ENCODE measurements at places on chromosomes 3 and 15. TPM values are rescaled to one million over a fixed set of nuclear protein-coding genes. Genes with fewer than 3 reads are reported as not detected.

The SLC28A2 gene
- not detected for total RNA-seq

The ZMYND10 gene
- not detected for total RNA-seq

The SPINK8 gene
- total RNA-seq: not detected

The CCDC174 gene
- 13.8 TPM for total RNA-seq

The TGM4 gene
- total RNA-seq: not detected

The IQSEC1 gene
- total RNA-seq: 62.2 TPM

The ATP6V1A gene
- total RNA-seq: 21.8 TPM

The AVEN gene
- 29.9 TPM for total RNA-seq

The CCDC54 gene
- not detected for total RNA-seq

The GPR27 gene
- 5.8 TPM for total RNA-seq

The SMCO1 gene
- total RNA-seq: 75.5 TPM

GRCh38 chr3:79824166-79824565 lies 56.4 kb upstream of the ROBO1 start:
- H3K27me3 ChIP-seq: no peaks in the 10 kb centered on the region
- no peak for DNase-seq
- no peaks in the 10 kb centered on the region for H3K36me3 ChIP-seq
- H3K27ac ChIP-seq: no peak overlapping the region
- H3K4me1 ChIP-seq: no peaks in the 10 kb centered on the region
- no peak overlapping the region for H3K4me3 ChIP-seq

DNA sequence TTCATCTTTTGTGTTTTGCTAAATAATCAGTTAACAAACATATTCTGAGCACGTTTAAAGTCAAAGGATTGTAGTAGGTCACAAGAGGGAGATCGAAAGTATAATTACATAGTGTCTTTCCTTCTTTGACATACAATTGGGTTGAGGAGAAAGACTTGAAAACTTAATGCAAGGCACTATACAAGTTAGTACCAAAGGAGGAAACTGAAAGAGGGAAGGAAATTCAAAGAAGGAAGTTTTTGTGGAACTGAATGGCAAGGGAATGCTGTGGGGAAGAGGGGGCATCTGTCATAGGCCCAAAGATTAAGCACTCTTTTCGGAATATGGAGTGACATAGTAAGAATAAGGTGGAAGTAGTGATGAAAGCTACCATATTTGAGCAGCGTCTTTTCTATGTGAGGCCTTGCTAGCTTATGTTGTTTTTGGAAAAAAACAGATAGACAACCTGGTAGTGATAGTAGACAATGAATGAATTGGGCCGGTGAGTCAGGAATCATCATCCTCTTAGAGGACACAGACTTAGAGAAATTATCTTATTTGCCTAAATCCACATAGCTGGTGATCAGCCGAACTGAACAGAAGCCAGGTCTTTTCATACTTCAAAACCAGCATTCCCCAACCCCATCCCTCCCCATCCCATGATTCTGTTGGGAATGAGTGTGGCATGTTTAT lies 10.2 kb downstream of the MBNL1 start:
- H3K36me3 ChIP-seq: no peaks in the 10 kb centered on the region
- no peaks in the 10 kb centered on the region for H3K27me3 ChIP-seq
- H3K4me1 ChIP-seq: no peaks in the 10 kb centered on the region
- DNase-seq: no peak
- H3K27ac ChIP-seq: peak overlapping the region; percentile 60
- H3K4me3 ChIP-seq: no peak overlapping the region

GRCh38 chr3:111915905-111916304 lies 56.8 kb downstream of the PHLDB2 start:
- H3K4me3 ChIP-seq: no peak overlapping the region
- H3K36me3 ChIP-seq: peaks cover 9% of the 10 kb centered on the region
- peaks cover 6% of the 10 kb centered on the region for H3K4me1 ChIP-seq
- H3K27me3 ChIP-seq: no peaks in the 10 kb centered on the region

GRCh38 chr15:55461447-55461846 lies 46.6 kb downstream of the DNAAF4 start:
- no peak for DNase-seq
- no peaks in the 10 kb centered on the region for H3K27me3 ChIP-seq
- H3K36me3 ChIP-seq: no peaks in the 10 kb centered on the region
- no peak overlapping the region for H3K4me3 ChIP-seq
- H3K4me1 ChIP-seq: no peaks in the 10 kb centered on the region

DNA sequence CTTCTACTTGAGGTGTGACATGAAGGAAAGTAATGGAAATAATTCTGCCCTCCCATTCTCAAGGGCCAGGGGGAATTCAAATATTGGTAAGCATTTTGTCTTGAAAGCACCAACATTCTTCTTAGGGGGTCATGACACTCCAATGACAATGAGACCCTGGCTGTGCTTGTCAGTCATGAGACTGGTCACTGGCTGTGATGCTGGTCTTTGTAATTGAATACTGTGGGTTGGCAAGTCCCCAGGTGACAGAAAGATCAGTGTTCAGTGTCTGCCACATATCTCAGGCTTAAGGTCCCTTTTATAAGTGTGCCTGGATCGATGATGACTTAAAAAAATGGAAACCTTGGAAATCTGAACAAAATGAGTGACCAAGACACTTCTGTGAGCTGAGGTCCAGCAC lies 151.4 kb downstream of the SNRPN start:
- H3K4me3 ChIP-seq: no peak overlapping the region
- no peak for DNase-seq
- H3K36me3 ChIP-seq: peaks cover 34% of the 10 kb centered on the region
- no peaks in the 10 kb centered on the region for H3K27me3 ChIP-seq

DNA sequence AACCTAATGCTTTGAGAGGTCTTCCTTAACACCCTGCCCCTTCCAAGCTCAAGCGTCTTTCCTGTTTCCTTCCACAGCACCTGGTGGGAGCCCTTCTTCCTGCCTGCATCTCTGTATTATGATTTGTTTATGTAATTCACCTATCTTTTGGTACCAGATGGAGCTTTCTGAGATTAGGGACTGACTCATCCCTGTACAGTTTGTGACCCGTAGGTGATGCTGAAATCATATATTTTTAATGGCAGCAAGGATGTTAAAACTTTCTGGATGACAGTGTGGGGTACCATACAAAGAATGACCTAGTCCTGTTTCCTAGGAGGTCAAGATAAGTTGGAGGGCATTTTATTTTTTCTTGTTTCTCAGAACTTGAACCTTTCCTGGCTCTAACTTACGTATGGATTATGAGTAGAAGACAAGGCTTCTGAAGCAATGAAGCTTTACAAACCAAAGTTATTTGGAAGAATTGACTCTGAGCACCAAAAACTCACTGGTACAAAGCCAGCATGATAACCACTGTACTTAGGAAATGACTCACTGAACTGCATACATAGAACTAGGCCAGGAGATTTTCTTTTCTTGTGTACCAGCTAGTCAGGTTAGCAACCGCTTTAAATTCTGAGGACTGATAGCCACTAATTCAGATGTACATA lies 46.6 kb downstream of the HHLA2 start:
- no peak overlapping the region for H3K27ac ChIP-seq
- H3K36me3 ChIP-seq: no peaks in the 10 kb centered on the region
- H3K27me3 ChIP-seq: no peaks in the 10 kb centered on the region
- no peaks in the 10 kb centered on the region for H3K4me1 ChIP-seq
- H3K4me3 ChIP-seq: no peak overlapping the region
- no peak for DNase-seq

GRCh38 chr3:130093741-130094391 lies 12.2 kb downstream of the ALG1L2 start:
- H3K36me3 ChIP-seq: no peaks in the 10 kb centered on the region
- DNase-seq: no peak
- H3K27ac ChIP-seq: no peak overlapping the region
- H3K27me3 ChIP-seq: no peaks in the 10 kb centered on the region
- H3K4me3 ChIP-seq: no peak overlapping the region
- no peaks in the 10 kb centered on the region for H3K4me1 ChIP-seq

GRCh38 chr3:191269289-191270085 lies 59.7 kb upstream of the CCDC50 start:
- no peak overlapping the region for H3K4me3 ChIP-seq
- H3K4me1 ChIP-seq: no peaks in the 10 kb centered on the region
- H3K27me3 ChIP-seq: no peaks in the 10 kb centered on the region
- no peak overlapping the region for H3K27ac ChIP-seq

DNA sequence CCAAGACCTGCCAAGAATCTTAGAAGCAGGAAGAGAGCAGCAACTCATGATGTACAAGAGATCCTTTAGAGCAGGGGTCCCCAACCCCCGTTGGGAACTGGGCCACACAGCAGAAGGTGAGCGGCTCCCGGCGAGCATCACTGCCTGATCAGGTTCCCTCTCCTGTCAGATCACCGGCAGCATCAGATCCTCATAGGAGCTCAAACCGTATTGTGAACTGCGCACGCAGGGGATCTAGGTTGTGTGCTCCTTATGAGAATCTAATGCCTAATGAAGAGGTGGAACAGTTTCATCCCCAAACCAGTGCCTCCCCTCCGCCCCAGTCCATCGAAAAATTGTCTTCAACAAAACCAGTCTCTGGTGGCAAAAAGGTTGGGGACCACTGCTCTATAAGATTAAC lies 13.8 kb downstream of the SLC41A3 start:
- no peaks in the 10 kb centered on the region for H3K27me3 ChIP-seq
- H3K4me1 ChIP-seq: no peaks in the 10 kb centered on the region
- H3K27ac ChIP-seq: no peak overlapping the region
- H3K4me3 ChIP-seq: no peak overlapping the region

DNA sequence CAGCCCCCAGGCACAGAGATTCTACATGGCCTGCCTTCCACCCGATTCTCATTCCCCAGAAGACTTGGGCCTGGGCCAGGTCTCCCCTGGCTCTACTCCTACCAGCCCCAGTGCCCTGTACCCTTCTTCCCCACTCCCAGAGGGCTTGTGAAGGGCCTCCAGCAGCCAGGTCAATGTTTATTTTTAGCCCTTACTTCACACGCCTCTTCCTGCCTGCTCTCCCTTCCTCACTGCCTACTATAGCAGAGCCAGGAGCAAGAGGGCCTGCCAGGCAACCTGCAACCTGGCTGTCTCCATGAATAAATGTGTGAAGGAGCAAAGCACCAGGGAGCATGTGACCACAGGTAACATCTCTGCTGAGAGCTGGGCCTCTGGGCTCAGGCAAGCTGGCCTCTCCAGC lies 26.4 kb upstream of the APEH start:
- no peaks in the 10 kb centered on the region for H3K36me3 ChIP-seq
- H3K4me1 ChIP-seq: peaks cover 18% of the 10 kb centered on the region
- DNase-seq: peak; percentile 64
- no peak overlapping the region for H3K27ac ChIP-seq
- H3K4me3 ChIP-seq: no peak overlapping the region

DNA sequence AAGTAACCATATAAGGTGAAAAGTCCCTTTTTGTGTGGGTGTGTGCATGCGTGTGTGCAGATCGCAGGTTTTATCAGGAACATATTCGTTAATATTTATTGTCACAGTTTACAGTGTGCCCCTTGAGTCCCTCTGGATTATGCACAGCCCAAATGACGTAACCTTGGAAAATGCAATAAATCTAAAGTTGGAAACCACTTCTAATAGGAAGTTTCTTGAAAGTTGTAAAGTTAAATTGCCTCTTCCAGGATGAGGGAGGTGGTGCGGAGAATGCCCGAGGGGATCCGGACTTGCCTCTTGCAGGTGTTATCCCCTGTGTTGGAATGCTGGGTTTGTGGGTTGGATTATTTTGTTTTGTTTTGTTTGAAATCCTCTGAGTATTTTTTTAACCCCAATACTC lies 143.3 kb downstream of the CMSS1 start:
- no peak for DNase-seq
- no peak overlapping the region for H3K27ac ChIP-seq
- H3K4me3 ChIP-seq: no peak overlapping the region
- no peaks in the 10 kb centered on the region for H3K27me3 ChIP-seq

GRCh38 chr3:150763841-150764483 lies 993 bp upstream of the SIAH2 start:
- H3K27me3 ChIP-seq: no peaks in the 10 kb centered on the region
- peak; percentile 72 for DNase-seq
- peaks cover 35% of the 10 kb centered on the region for H3K4me1 ChIP-seq
- no peaks in the 10 kb centered on the region for H3K36me3 ChIP-seq
- peak overlapping the region; percentile 99 for H3K27ac ChIP-seq

- DNase-seq: no peak
Observed at GRCh38 chr3:28308196-28308595, 40.3 kb upstream of the ZCWPW2 start.

Data from heart left ventricle (tissue), 16 donors.